CD4-positive, alpha-beta memory T cell (primary cell): ENCODE measurements at places on chromosomes 3 and 15. TPM values are rescaled to one million over a fixed set of nuclear protein-coding genes. Genes with fewer than 3 reads are reported as not detected.

DNA sequence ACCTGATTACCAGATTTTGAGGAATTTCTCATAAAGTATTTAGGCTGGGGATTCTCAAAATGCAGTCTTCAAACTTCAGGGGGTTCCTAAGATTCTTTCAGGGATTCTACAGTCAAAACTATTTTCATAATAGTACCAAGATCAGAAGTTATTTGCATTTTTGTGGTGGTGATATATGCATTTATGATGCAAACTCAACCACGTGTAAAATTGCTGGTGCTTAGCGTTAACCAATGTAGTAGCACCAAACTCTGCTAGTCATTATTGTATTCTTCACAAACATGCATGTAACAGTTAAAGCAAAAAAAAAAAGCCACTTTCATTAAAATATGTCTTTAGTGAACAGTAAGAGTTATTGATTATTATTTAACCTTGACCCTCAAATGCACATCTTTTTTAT lies 274.9 kb upstream of the DNAJC19 start:
- no peak overlapping the region for H3K27ac ChIP-seq
- no peaks in the 10 kb centered on the region for H3K27me3 ChIP-seq
- no peak overlapping the region for H3K4me3 ChIP-seq
- no peak for DNase-seq
- no peaks in the 10 kb centered on the region for H3K4me1 ChIP-seq
- no peaks in the 10 kb centered on the region for H3K36me3 ChIP-seq

The GPR171 gene
- 129 TPM for total RNA-seq

DNA sequence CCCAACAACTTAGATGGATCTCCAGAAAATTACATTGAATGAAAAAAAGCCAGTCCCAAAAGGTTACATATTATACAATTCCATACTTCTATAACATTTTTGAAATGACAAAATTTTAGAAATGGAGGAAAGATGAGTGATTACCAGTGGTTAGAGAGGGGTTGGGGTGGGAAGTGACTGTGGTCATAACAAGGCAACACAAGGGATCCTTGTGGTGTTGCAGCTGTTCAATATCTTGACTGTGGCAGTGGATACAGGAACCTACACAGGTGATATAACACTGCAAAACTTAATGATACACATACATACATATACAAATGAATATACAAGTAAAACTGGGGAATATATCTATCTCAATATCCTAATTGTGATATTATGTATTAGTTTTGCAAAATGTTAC lies 9.6 kb downstream of the GOLGB1 start:
- no peaks in the 10 kb centered on the region for H3K36me3 ChIP-seq
- no peak overlapping the region for H3K27ac ChIP-seq
- peaks cover 8% of the 10 kb centered on the region for H3K4me1 ChIP-seq
- DNase-seq = no peak

GRCh38 chr3:158570999-158571702 lies at the start of gene MLF1:
TSS of gene MLF1 (plus strand) at chr3:158571194. CDS start at chr3:158571301, 107 bp downstream.
- peak; percentile 81 for DNase-seq
- no peaks in the 10 kb centered on the region for H3K27me3 ChIP-seq
- H3K4me3 ChIP-seq = peak within 1 kb of the TSS; percentile 1
- no peaks in the 10 kb centered on the region for H3K36me3 ChIP-seq

DNA sequence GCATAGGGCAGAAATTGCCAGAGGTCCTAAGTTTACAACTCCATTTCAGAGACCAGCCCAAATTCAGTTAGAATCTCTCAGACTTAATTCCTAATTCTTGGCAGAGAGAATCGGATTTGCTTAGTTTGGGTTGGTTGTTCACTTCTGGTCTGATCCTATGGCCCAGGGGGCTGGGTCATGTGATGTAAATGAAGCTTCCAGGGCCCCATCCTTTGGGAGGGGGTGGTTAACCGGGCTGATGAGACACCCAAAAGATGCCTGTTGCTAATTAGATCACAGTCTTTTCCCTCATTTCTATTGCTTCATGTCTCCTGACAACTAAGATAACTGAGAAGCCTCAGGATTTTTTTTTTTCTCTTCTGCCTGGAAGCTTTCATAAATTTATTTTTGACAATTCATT lies 11.1 kb upstream of the ZNF620 start:
- no peaks in the 10 kb centered on the region for H3K36me3 ChIP-seq
- DNase-seq = no peak
- H3K27ac ChIP-seq = no peak overlapping the region
- H3K4me3 ChIP-seq = no peak overlapping the region

- H3K27me3 ChIP-seq = no peaks in the 10 kb centered on the region
- no peaks in the 10 kb centered on the region for H3K4me1 ChIP-seq
- DNase-seq = no peak
- no peak overlapping the region for H3K27ac ChIP-seq
Measured at GRCh38 chr15:95911570-95912279, 418.8 kb upstream of the NR2F2 start.

- H3K36me3 ChIP-seq = peaks cover 13% of the 10 kb centered on the region
- DNase-seq = no peak
- no peaks in the 10 kb centered on the region for H3K27me3 ChIP-seq
- no peak overlapping the region for H3K27ac ChIP-seq
Measured at GRCh38 chr15:89107984-89108383, 19.7 kb downstream of the ABHD2 start.

DNA sequence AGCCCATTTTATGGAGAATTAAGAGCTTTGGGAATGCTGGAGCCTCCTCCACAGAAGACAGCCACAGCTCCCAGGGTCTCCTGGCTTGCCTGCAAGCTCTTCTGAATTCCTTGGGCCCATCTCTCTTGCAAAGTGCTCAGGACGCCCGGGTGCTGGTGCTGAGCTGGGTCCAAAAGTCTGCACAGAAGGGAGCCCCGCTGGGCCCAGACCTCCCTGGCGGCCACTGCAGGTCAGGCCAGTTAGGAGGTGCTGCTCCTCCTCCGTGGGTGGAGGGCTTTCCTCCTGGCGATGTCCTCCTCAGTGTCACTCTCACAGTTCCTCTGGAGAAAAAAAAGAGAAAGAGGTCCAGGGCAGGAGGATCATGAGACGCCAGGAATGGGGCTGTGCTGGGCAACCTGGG lies 74.5 kb upstream of the HERC1 start:
- no peaks in the 10 kb centered on the region for H3K36me3 ChIP-seq
- H3K27ac ChIP-seq = no peak overlapping the region
- H3K4me3 ChIP-seq = no peak overlapping the region
- no peak for DNase-seq
- peaks cover 22% of the 10 kb centered on the region for H3K4me1 ChIP-seq

The SLC15A2 gene
- 4.3 TPM for total RNA-seq

DNA sequence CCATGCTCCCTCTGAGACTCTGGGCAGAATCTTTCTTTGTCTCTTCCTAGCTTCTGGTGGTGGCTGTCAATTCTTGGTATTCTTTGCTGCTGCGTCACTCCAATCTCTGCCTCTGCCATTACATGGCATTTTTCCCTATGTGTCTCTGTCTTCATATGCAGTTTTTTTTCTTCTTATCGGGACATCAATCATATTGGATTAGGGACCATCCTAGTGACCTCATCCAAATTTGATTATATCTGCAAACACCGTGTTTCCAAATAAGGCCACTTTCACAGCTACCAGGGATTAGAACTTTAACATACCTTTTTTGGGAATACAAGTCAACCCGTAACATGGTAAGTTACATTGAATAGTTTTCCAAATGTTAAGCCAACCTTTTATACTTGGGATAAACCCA lies 358.2 kb upstream of the FRG2C start:
- H3K4me1 ChIP-seq = no peaks in the 10 kb centered on the region
- H3K36me3 ChIP-seq = no peaks in the 10 kb centered on the region
- no peak overlapping the region for H3K4me3 ChIP-seq
- no peaks in the 10 kb centered on the region for H3K27me3 ChIP-seq
- H3K27ac ChIP-seq = no peak overlapping the region

- H3K4me3 ChIP-seq = no peak overlapping the region
- no peak overlapping the region for H3K27ac ChIP-seq
- DNase-seq = no peak
- H3K36me3 ChIP-seq = no peaks in the 10 kb centered on the region
- H3K27me3 ChIP-seq = no peaks in the 10 kb centered on the region
Measured at GRCh38 chr15:70487387-70487740, 276.0 kb downstream of the UACA start.

GRCh38 chr3:143171141-143171980 lies 51.8 kb downstream of the CHST2 start:
- H3K4me3 ChIP-seq = no peak overlapping the region
- no peak for DNase-seq
- H3K27me3 ChIP-seq = no peaks in the 10 kb centered on the region
- H3K36me3 ChIP-seq = no peaks in the 10 kb centered on the region
- peaks cover 52% of the 10 kb centered on the region for H3K4me1 ChIP-seq

DNA sequence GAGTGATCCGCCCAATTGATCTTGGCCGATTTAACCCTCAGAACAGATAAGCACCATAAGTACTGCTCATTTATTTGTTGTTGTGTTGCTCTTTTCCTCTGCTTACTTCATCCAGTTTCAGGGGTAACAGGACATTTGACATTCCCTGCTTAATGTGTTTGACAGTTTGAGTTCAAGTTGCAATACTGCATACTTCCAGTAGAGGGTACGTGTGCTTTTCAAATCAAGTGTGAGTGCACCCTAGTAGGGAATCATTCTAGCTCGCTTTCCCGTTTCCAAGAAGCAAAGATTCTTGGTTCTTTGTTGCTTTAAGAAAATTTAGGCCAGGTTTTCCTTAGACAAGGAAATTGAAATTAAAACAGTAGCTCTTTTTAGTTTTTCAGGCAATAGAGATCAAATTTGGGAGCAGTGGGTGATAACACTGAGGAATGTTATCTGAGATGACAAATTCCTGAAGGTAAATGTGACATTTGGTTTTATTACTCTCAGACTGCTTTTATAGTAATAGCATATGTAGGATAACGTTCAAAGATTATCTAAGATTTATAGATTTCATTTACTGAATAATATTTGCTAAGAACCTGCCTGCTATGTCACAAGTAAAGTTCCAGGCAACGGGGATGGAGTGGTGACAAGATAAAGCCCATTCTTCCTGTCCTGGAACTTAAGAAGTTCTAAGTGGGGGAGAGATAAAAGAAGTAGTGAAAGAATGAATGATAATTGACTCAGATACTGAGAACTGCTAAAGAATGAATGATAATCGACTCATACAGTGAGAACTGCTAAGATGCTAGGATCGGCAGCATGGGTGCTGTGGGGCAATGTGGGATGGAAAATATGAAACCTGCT lies 73.3 kb downstream of the SYNPR start:
- no peaks in the 10 kb centered on the region for H3K4me1 ChIP-seq
- no peaks in the 10 kb centered on the region for H3K27me3 ChIP-seq
- no peak for DNase-seq
- no peaks in the 10 kb centered on the region for H3K36me3 ChIP-seq
- no peak overlapping the region for H3K27ac ChIP-seq

The FBXW12 gene
- not detected for total RNA-seq

The BCL6 gene
- total RNA-seq = 31.4 TPM

GRCh38 chr15:40460404-40460803 lies 10.4 kb upstream of the CHST14 start:
- H3K27me3 ChIP-seq = no peaks in the 10 kb centered on the region
- no peak for DNase-seq
- peaks cover 39% of the 10 kb centered on the region for H3K36me3 ChIP-seq

- H3K27ac ChIP-seq = no peak overlapping the region
- no peak overlapping the region for H3K4me3 ChIP-seq
- no peaks in the 10 kb centered on the region for H3K36me3 ChIP-seq
- DNase-seq = no peak
- H3K4me1 ChIP-seq = no peaks in the 10 kb centered on the region
Measured at GRCh38 chr3:109356442-109357155, 19.3 kb upstream of the DPPA4 start.

The LIPH gene
- not detected for total RNA-seq

- peaks cover 6% of the 10 kb centered on the region for H3K27me3 ChIP-seq
- H3K36me3 ChIP-seq = no peaks in the 10 kb centered on the region
- H3K27ac ChIP-seq = no peak overlapping the region
- DNase-seq = peak; percentile 53
- peak overlapping the region; percentile 57 for H3K4me3 ChIP-seq
Measured at GRCh38 chr15:40282147-40282868, 556 bp downstream of the ANKRD63 start.

The GOLGB1 gene
- 49.3 TPM for total RNA-seq

- H3K27ac ChIP-seq = no peak overlapping the region
- H3K36me3 ChIP-seq = no peaks in the 10 kb centered on the region
- H3K4me3 ChIP-seq = no peak overlapping the region
- H3K27me3 ChIP-seq = no peaks in the 10 kb centered on the region
- no peaks in the 10 kb centered on the region for H3K4me1 ChIP-seq
- DNase-seq = no peak
Measured at GRCh38 chr15:73884159-73884558, 10.8 kb downstream of the TBC1D21 start.

- H3K4me1 ChIP-seq = no peaks in the 10 kb centered on the region
- H3K27ac ChIP-seq = no peak overlapping the region
- no peaks in the 10 kb centered on the region for H3K27me3 ChIP-seq
- H3K4me3 ChIP-seq = no peak overlapping the region
- DNase-seq = no peak
Measured at GRCh38 chr3:158430448-158430847, 140.5 kb upstream of the MLF1 start.

GRCh38 chr3:61882253-61882652 lies 320.9 kb downstream of the PTPRG start:
- no peaks in the 10 kb centered on the region for H3K27me3 ChIP-seq
- no peaks in the 10 kb centered on the region for H3K4me1 ChIP-seq
- no peak overlapping the region for H3K27ac ChIP-seq
- H3K36me3 ChIP-seq = no peaks in the 10 kb centered on the region
- no peak for DNase-seq

The SEMA7A gene
- total RNA-seq = 1.2 TPM

DNA sequence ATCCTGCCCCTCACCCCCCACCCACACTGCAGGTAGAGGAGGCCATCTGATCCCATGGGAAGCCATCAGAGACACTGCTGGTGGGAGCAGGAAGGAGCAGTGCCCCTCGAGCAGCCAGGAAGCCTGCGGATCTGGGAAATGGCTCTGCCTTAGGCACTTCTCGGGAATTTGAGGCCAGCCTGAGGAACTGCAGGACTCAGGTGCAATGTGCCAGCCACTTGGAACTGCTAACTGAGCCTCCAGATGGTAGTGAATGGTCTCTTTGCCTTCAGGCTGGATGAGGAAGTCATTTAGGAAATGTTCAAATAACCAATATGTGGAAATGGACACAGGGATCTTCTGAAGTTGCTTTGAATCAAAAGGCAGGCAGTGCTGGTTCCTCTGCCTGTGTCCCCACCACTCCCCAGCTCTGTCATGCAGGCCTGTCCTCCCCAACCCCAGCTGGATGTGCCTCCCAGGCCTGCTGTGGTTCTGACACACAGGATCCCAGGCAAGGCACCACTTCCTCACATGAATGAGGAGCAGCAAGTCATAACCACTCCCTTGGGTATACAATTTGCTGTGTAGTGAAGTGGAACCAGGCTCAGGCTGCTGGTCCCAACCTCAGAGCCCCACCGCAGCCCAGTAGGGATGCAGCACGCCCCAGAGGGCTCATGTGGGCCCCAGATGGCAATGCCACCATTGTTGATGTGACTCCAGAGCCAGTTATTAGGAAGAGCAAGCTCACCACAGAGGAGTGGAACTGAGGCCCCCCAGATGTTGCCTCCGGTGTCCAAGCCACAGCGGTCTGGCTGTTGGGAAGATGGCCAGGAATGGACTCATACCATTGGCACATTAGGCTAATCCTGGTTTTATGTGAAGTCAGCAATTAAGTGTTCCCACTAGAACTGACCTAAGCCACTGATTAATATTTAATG lies 46.5 kb upstream of the LIMD1 start:
- no peaks in the 10 kb centered on the region for H3K4me1 ChIP-seq
- H3K36me3 ChIP-seq = no peaks in the 10 kb centered on the region
- no peak for DNase-seq
